ENCODE measurements at places on chromosomes 3 and 15.

GRCh38 chr3:129469026-129469425 lies 29.0 kb downstream of the IFT122 start:
- no peak for DNase-seq

DNA sequence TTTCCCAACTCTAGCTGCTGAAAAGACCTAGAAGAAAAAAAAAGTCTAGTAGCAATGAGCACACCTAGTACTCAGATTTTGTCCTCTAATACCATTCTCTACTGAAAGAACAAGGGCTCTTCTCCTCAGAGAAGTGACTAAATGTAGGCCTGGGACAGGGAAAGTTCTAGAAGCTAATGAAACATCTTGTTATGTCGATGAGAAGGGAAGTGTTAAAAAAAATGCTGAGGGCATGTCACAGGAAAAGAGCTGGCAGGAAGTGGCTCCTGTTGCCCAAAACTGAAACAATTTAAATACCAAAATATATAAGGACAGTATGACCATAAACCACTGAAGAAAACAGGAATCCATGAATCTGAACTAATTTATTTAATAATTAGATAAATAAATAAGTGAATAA lies 581.4 kb upstream of the TBL1XR1 start:
- no peak for DNase-seq

GRCh38 chr15:70189826-70190695 lies 92.3 kb upstream of the TLE3 start:
- no peak for DNase-seq

GRCh38 chr3:55597641-55598040 lies 110.5 kb upstream of the WNT5A start:
- no peak for DNase-seq

DNA sequence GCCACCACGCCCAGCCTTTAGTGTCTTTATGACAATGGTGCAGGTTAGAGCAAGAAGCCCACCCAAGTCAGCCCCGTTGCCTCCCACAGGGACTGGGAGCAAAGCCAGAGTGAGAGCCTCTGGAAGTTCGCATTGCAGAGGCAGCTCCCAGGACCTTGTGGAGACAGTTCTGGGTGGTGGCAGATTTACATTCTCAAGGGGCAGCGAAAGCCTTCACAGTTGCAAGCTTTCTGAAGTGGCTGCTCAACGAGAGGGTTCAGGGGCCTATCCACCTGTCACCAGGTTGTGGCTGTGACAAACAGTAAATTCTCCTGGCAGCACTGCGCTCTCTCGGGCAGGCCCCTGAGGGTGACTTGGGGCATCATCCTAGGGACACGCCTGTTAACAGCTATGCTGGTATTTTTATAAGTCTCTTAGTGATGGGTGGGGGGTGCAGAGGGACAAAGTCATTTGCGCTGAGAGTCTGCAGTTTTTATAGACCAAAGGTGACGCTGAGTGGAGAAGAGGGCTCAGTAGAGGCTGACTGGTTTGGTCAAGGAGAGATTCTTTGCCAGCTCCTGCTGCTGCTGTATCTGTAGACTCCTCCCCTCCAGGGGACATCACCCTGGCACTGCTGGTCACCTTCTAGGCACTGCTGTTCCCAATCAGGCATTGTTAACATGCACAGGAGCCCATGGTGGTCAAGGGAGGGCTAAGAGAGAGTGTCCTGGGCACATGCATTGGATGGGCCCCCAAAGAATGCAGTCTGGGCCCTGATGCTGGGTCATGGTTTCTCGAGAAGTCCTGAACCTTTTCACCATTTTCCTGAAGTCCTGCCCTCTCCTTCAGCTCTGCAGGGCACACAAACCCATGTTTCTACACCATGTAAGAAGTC lies 57.5 kb upstream of the KLF13 start:
- DNase-seq, result no peak

DNA sequence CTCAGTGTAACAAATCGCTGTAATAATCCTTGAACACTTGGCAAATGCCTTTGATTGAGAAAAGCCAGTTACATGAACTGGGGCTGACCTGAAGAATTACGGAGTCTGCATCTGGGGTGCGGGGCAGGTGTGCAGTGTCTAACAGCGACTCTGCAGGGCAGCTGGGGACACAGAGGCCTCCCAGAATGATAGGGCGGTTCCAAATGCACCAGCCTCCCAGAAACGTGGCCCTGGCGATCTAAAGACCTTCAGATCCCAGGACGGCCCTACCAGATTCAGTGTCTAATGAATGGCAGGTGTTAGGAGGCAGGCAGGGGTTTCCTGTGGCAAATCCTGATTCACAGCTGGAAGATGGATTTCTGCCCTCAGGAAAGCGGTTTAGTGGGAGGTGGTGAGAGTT lies 100.5 kb upstream of the RGMA start:
- DNase-seq, result no peak

All from stimulated activated CD8-positive, alpha-beta memory T cell treated with anti-CD3 and anti-CD28 coated beads, Interleukin-4, amount 100 ng/mL, for 1 hour (primary cell).